ENCODE measurements at places on chromosomes 16 and 17.

- DNase-seq: no peak
These were observed 88.5 kb downstream of the CMIP start for GRCh38 chr16:81533175-81533507.

DNA sequence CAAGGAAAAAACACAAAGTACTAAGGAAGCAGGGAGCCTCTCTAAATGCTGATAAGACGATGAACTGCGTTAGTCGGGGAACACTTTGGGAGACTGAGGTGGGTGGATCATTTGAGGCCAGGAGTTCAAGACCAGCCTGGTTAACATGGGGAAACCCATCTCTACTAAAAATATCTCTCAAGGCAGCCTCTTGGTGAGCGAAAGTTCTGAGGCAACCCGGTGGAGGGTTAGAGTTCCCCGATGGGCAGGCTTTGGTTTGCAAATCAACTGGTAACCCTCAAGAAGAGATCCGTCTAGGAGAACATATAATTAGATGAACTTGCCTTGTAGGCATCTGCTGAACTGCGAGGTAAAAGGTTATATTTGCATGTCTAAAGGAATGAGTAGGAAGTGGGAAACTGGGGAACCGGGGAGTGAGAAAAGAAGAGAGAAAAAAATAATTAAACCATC lies 44.6 kb downstream of the WSB1 start:
- DNase-seq: no peak

GRCh38 chr17:57143919-57144318 lies 58.9 kb downstream of the AKAP1 start:
- no peak for DNase-seq

- DNase-seq: peak; percentile 34
These were observed 12.7 kb upstream of the CD300A start for GRCh38 chr17:74453665-74454196.

- no peak for DNase-seq
These were observed 5.8 kb upstream of the RSL1D1 start for GRCh38 chr16:11857161-11857560.

DNA sequence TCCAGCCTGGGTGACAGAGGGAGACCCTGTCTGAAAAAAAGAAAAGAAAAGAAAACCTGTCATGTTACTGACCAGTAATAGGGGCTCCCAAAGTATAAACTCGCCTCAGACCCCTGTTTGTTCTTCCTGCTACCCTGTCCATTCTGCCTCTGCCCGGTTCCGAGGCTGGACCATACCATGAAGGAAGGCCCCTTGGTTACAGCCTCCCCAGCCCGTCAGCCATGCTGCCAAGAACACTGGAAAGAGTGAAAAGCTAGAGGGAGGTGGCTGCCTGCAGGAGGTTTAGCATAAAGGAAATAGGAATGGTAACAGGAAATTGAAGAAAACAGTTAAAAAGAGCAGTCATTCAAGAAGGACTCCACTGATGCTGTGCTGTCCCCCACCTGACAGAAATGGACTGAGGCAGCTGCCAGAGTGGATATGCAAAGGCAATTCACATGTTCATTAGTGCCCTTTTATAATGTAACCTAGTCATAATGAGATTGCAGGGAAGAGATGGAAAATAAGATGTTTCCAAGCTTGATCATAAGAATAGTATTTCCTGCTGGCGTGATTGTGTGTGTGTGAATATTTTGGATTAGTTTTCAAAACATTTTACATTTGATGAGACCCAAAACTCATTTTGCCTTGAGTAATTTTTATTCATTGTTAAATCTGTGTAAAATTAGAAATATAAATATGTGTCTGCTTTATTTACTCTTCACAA lies 102.6 kb downstream of the GOSR1 start:
- no peak for DNase-seq

Data from lung (tissue), 17 donors.